WTC11 (cell line): ENCODE measurements at places on chromosomes 12 and 14. TPM values are rescaled to one million over a fixed set of nuclear protein-coding genes. Genes with fewer than 3 reads are reported as not detected.
A peak's percentile ranks its signal among the peaks of the same experiment; 100 is the strongest.

DNA sequence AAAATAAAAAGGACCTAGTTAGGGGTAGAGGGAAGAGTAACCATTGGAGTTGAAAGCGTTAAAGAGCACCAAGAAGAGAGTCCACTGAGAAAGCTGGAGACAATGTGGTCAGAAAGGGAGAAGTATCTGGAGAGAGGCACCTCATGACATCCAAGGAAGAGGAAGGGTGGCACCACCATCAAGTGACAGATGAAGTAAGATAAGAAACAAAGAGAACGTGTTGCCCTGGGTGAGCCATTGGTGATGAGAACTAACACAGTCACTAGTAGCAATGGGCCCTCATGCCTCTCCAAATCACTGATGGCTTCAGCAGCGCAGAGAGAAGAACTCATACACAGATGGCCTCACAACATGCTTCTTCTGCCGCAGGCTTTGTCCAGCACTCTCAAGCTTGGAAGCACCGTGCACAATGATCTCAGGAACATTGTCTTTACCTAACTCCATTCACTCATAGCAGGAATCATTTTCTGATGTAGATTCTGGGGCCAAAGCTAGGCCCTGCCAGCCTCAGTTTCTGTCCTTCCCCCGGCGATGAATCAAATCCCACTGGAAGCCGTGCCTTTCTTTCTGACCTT lies 252.9 kb downstream of the DPF3 start:
- no peak for DNase-seq

DNA sequence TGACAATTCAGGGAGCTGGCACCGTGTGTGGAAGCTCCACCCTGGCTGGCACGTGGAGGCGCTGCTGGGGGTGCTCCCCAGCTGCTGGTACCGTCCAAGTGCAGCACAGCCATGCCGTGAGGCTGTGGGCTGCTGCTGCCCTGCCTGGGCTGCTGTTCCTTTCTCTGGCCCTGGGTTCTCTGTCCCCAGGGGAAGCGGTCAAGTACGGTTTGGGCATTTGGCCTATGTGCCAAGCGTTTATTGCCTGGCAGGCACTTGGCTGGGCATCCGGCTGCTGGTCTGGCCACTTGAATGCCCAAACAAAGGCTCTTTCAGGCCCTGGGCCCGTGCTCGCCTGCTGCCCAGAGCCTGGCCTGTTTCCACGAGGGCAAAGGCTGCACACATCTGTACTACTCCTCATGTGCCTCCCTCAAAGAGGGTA lies 39.6 kb downstream of the RHOF start:
- no peak for DNase-seq

DNA sequence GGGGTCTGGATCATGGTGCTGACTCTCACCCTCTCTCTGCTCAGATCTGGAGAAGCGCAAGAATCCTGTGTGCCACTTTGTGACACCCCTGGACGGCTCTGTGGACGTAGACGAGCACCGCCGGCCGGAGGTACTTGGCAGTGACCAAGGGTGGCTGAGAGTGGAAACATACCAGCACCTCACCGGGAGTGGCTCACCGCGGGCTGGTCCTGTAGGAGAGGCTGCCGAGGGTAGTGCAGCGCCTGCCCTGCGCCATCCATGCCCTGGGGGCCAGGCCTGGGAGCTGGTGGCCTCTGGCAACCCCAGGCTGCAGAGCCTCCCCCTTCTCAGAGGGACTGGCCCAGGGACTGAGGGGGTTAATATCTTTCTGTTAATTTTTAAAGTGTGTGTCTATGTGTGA lies 46.2 kb downstream of the IL31 start:
- no peak for DNase-seq

DNA sequence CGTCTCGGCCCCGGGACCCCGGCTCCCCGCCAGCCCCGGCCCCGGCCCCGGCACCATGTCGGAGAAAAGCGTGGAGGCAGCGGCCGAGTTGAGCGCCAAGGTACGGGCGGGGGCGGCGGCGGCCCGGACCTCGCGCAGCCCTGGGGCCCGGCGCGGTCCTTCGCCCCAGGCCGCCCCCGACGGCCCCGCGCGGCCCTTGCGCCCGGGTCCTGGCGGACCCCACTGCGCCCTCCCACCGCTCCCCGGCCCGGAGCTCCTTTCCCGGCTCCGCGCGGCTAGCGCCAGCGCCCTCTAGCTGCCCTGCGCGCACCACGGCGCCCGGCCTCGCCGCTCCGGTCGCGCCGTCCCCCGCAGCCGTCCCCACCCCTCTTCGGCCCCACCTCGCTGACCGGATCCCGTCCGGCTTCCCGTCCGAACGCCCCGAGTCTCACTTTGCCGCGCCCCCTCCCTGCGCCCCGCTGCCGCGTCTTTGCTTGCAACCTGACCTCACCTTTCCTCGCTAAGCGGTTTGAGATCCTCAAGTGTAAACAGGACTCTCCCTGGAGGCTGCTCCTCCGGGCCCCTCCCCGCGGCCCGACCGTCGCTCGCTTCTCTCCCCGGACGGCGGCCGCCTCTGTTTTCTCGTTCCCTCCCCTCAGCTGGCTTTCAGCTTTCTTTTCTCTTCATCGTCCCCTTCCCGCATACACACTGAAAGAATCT lies 637 bp downstream of the PTMS start:
- peak; percentile 90 for DNase-seq

GRCh38 chr12:92827836-92828431 lies 101.2 kb downstream of the EEA1 start:
- peak; percentile 26 for DNase-seq

GRCh38 chr14:44149597-44149996 lies 357.5 kb downstream of the FSCB start:
- DNase-seq, result peak; percentile 75

The BCL2L14 gene
- total RNA-seq, result 0.87 to 0.94 TPM (median 0.90 TPM) in 3 replicates

The MYF6 gene
- total RNA-seq, result 0.15 to 0.39 TPM in 2 of 3 replicates, not detected in the other

The MMP14 gene
- total RNA-seq, result 81.6 to 94.4 TPM (median 83.9 TPM) in 3 replicates

DNA sequence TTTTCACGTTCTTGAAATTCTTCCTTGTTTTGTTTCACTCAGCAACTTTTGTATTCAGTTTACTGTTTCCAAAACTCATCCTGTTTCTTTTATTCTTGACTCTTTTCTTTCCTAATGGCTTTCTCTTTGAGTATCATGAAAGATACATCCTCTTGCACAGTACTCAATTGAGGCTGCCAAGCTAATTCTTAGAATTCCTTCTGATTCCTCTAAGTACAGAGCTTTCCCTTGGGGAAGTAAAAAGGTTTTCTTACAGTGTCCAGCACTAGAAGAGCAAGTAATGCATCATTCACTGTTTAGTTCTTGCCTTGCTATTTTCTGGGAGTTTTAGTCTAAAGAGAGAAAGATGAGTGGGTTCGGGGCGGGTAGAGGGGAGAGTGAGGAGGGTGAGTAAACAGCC lies 154.1 kb downstream of the NEDD1 start:
- no peak for DNase-seq

GRCh38 chr14:92493492-92493891 lies 20.1 kb upstream of the RIN3 start:
- DNase-seq, result no peak

DNA sequence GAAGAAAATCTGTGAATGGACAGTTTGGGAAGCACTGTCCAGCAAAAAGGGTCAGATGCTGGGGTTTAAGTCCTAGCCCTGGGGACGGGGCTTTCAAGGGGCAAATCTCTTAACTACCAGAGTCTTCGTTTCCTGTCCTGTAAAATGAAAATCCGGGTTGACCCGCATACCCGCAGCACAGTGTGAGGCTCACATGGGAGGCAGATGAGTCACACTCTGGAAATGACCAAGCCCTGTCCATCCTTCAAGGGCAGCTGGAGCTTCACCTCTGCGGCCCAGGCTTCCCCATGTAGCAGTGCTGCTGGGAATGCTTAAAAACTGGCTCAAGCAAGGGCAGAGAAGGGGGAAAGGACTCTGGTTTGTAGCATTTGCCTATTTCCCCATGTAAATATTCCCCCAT lies 19.0 kb downstream of the FAM181A start:
- DNase-seq, result no peak

The TAS2R8 gene
- not detected in 3 replicates for total RNA-seq

The FBXO34 gene
- 13.5 to 14.2 TPM (median 13.9 TPM) in 3 replicates for total RNA-seq

GRCh38 chr12:40168868-40169267 lies 55.9 kb upstream of the LRRK2 start:
- no peak for DNase-seq

The ADAM20 gene
- total RNA-seq, result 0.25 to 0.50 TPM (median 0.37 TPM) in 3 replicates

The TBC1D30 gene
- total RNA-seq, result 2.0 to 3.6 TPM (median 2.3 TPM) in 3 replicates

The NTS gene
- total RNA-seq, result 21.9 to 22.5 TPM (median 22.1 TPM) in 3 replicates

GRCh38 chr12:91965781-91966180 lies 179.9 kb downstream of the BTG1 start:
- DNase-seq, result no peak

GRCh38 chr12:21774358-21775132 lies at the start of gene KCNJ8:
Gene KCNJ8, minus strand, starts transcription at chr12:21774706. Its CDS starts 1,090 bp downstream, at chr12:21773616.
- DNase-seq, result peak; percentile 77

The APOF gene
- total RNA-seq, result 0.11 TPM in 1 of 3 replicates, not detected in the others

- DNase-seq, result no peak
These were observed 163.9 kb upstream of the PRMT8 start for GRCh38 chr12:3326850-3327780.

GRCh38 chr12:93990832-93991803 lies 157.3 kb upstream of the PLXNC1 start:
- peak; percentile 57 for DNase-seq

GRCh38 chr12:132388379-132389015 lies 59.1 kb upstream of the GALNT9 start:
- no peak for DNase-seq

DNA sequence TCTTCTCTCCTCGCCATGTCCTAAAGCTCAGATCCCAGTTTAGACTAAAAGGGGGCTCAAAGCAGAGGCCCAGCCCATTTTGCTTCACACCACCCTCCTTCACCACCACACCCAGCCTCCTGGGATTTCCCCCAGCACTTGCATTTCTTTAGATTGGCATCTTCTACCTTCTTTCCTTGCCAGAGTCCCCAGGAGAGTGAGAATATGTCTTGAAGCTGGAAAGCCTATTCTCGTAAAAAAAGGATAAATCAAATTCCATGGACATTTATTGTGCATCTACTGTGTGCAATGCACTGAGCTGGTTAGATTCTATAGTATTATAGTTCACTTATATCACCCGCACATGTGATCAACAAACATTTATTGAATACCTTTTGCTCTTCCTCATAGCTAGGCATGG lies 10.2 kb downstream of the FBXW8 start:
- DNase-seq, result no peak

- DNase-seq, result no peak
These were observed 138.4 kb upstream of the CDKN3 start for GRCh38 chr14:54258382-54258781.

DNA sequence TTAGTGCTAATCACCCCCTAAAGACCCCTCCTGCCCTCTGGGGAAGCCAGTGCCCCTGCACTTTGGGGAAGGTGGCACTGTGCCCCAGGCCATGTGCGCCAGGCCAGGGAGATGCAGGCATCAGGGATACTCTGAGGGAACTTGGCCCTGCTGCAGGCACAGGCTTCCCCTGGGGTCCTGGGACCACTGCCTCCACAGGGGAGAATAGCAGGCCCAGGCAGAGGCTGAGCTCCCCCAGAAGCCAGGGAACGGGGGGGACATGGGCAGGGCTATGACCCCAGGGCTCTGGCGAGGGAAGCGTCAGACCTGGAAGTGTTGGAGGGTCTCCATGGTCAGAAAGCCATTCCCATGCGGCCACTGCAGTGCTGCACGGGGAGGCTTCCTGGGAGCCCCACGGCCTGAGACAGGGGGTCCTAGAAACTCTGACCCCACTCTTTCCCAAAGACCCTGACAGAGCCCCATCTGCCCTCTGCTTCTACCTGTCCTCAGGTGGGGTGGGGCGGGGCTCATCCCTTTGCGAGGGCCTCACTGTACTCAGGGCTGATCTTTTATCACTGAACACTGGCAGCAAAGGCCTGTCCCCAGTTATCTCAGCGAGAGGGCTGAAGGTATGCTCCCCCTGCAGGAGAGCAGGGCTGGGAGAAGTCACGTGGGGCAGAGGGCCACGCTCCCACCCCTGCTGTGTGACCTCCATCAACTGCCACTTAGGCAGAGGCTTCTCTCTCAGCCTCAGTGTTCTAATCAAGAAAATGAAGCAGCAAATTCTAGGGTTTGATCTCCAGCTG lies 160.0 kb downstream of the CALM1 start:
- DNase-seq, result no peak

- no peak for DNase-seq
These were observed 22.1 kb downstream of the FOXN3 start for GRCh38 chr14:89394972-89395371.

- no peak for DNase-seq
These were observed 155.2 kb downstream of the RPL10L start for GRCh38 chr14:46496409-46496808.

DNA sequence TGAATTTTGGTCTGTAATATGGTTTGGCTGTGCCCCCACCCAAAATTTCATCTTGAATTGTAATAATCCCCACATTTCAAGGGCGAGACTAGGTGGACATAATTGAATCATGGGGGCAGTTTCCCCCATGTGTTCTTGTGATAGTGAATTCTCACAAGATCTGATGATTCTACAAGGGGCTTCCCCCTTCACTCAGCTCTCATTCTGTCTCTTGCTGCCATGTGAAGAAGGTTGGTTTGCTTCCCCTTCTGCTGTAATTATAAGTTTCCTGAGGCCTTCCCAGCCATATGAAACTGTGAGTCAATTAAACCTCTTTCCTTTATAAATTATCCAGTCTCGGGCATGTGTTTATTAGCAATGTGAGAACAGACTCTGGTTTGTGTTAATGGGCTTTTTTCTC lies 5.9 kb downstream of the LRRC9 start:
- no peak for DNase-seq

GRCh38 chr12:108131657-108132126 lies 2.6 kb downstream of the WSCD2 start:
- DNase-seq, result no peak

The NINJ2 gene
- 0.41 to 0.73 TPM (median 0.42 TPM) in 3 replicates for total RNA-seq

DNA sequence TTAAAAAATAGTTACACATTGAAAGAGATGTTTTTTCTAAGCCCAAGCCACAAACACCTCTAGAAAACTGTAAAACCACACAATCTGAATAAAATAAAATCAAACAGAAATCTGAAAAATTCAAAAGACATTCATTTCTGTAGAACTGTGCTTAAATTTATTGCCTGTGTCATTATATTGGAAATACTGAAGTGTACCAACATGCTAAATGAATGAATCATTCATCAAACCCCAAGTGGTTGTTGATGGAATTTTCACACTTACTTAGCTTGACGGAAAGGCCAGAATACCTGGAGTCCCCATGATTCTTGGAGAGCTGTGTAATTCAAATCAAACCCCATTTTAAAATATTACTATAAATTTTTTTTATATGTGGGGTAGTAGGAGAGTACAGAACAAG lies 2.7 kb downstream of the KITLG start:
- DNase-seq, result no peak

DNA sequence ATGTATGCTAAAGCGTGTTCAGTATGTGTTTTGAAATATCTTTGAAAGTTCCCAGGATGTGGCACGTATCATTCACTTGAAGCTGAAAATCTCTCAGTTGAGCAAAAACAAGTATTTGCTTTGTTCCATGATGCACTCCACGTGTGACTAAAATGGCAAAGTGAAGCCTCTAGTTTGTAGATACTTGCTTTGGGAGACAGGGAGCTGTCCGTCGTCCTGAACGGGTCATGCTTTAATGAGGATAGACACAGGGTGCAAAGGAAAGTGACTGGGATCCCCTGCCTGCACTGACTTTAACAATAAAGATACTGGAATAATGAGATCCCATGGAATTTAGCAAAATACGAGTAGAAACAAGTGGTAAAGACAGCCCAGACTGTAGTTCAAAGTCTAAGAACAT lies 991.4 kb downstream of the NRXN3 start:
- DNase-seq, result peak; percentile 59

- no peak for DNase-seq
These were observed at the start of gene TSPAN8 for GRCh38 chr12:71157601-71158233. Gene TSPAN8, minus strand, starts transcription at chr12:71157999. Its CDS starts 321 bp downstream, at chr12:71157678.

The KCNH5 gene
- total RNA-seq, result 0.60 to 1.4 TPM (median 0.76 TPM) in 3 replicates

The SERPINA10 gene
- 0.04 TPM in 1 of 3 replicates, not detected in the others for total RNA-seq

GRCh38 chr12:18653465-18653864 lies 84.3 kb downstream of the PLCZ1 start:
- no peak for DNase-seq
